ENCODE measurements at places on chromosomes 4 and X.
A peak's percentile ranks its signal among the peaks of the same experiment; 100 is the strongest.

- DNase-seq: no peak
Observed at GRCh38 chrX:45980726-45981125, 564.5 kb downstream of the ZNF674 start.

DNA sequence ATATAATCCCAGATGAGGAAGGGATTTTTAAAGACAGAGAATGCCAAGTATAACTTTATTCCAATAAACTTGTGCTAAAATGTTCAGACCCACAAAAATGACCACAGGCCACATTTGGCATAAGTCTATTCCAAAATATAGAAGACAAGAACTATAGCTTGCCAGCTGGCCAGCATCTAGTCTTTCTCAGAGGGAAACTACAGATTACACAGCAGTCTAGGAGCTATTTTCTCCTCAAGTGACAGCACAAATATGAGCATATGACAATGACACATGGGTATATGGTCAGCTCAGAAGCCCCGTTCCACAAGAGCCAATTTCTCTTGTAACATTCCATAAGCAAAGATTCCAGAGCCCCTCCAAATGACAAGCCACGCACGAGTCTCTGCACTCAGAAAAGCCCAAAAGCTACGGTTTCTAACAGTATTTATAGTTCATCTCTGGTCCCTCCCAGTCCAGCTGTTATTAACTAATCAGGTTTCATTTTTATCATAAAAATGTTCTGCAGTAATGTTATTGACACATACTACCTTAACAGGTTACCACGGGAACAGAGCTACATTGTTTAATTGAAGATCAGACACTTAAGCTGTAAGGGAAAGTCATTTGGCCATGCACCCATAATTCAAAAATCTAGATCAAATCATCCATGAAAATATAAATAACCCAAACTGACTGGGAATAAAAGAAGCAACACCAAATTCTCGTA, 70.3 kb downstream of the RAB28 start:
- no peak for DNase-seq

DNA sequence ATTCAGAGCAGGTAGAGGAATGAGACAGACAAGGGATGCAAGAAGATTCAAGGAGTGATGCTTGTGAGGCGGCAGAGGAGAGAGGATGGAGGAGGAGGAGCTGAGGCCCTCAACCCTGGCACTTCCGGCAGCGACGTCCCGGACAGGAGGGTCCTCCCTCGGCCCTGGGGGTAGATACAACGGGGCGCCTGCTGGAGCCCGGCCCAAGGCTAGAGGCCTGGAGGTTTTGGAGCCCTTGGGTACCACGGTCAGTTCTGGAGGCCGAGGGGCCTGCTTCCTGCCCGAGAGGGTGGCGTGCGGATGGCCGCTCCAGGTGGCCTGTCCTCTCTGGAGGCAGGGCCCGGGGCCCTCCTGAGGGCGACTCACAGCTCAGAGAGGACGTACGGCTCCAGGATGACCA, 13.5 kb downstream of the SSR4 start:
- DNase-seq: no peak

- no peak for DNase-seq
Observed at GRCh38 chrX:39440799-39441284, 639.6 kb downstream of the MID1IP1 start.

- no peak for DNase-seq
Observed at GRCh38 chr4:39855909-39856512, 121.7 kb downstream of the PDS5A start.

GRCh38 chr4:75495476-75495875, 18.7 kb downstream of the RCHY1 start:
- DNase-seq: no peak

GRCh38 chr4:107743532-107743931, 23.5 kb upstream of the PAPSS1 start:
- DNase-seq: no peak

DNA sequence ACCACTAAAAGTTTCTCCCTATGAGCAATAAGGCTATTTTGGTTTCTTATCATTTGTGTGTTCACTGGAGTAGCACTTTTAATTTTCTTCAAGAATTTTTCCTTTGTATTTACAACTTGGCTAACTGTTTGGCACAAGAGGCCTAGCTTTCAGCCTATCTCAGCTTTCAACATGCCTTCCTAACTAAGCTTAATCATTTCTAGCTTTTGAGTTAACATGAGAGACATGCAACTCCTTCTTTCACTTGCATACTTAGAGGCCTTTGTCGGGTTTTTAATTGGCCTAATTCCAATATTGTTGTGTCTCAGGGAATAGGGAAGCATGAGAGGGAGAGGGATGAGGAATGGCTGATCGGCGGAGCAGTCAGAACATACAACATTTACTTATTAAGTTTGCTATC, 349.8 kb downstream of the OPHN1 start:
- DNase-seq: no peak

- DNase-seq: no peak
Observed at GRCh38 chr4:54912155-54912554, 213.2 kb downstream of the KDR start.

GRCh38 chrX:103774070-103774642, 2.5 kb upstream of the PLP1 start:
- DNase-seq: peak; percentile 0

GRCh38 chr4:7937006-7937405, 2.7 kb downstream of the AFAP1 start:
- no peak for DNase-seq

GRCh38 chr4:1192091-1192492, 19.7 kb upstream of the SPON2 start:
- DNase-seq: no peak

DNA sequence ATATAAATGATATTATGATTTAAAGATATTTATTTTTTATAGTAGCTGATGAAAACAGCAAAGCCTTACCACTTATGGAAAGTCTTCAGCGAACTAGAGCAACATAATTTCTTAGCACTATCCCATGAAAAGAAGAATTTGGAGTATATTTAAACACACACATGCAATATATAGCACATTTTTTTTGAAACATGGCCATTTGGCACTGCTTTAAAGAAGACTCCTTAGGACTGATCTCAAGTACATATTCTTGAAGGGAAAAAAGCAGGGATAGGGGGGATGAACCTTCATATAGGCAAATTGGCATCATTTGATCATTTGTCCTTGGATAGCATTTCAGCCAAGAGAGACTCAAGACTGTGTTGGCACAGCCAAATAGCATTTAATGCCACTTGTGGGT, 193.3 kb downstream of the ANKRD50 start:
- no peak for DNase-seq

- peak; percentile 68 for DNase-seq
Observed at GRCh38 chr4:156137679-156138473, 184.2 kb upstream of the CTSO start.

- no peak for DNase-seq
Observed at GRCh38 chr4:101419336-101420135, 72.2 kb upstream of the PPP3CA start.
